ENCODE measurements at places on chromosomes 2 and 18.

DNA sequence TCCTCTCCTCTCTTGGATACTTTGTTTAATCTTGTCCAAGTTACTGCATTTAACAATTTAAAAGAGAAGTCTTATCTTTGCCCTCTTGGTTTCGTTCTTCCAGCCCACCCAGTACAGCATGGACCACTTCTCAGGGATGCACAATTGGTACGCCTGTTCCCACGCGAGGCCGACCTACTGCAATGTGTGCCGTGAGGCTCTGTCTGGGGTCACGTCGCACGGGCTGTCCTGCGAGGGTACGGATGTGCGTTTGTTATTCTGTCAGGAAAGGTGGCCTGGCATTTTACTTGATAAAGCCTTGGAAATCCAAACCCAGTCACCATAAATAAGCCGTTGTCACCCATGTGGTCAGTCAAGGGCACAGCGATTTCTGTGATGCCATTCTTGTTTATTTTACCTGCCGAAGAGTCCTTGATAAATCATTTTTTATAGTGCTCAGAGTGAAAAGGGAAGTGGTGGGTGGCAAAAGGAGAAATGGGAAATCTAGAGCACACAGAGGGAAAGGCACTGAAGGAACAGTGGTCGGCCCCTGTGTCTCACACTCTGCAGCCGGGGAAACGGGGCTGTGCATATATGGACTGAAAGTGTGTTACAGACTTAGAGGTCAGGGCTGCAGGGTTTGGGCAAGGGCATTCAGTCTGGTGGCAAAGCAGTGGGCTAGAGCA is 80.5 kb downstream of the DGKD start:
- no peak for DNase-seq

DNA sequence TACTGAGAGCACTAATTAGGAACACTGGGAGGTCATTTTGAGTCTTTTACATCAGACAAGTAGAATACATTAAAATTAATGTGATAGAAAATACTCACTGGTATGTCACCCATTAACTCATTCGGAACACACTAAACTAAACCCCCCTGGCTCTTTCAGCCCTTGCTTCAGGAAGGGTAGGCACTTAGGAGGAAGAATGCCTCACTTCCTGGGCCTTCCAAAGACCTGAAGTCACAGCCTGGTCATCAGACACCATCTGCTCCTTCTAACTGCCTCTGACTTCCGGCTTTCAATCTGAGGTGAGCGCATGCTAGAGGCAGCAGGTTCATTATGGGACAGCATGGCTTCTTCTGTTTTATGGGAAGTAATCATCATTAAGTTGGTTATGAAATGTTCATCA is 451.4 kb downstream of the PID1 start:
- no peak for DNase-seq

DNA sequence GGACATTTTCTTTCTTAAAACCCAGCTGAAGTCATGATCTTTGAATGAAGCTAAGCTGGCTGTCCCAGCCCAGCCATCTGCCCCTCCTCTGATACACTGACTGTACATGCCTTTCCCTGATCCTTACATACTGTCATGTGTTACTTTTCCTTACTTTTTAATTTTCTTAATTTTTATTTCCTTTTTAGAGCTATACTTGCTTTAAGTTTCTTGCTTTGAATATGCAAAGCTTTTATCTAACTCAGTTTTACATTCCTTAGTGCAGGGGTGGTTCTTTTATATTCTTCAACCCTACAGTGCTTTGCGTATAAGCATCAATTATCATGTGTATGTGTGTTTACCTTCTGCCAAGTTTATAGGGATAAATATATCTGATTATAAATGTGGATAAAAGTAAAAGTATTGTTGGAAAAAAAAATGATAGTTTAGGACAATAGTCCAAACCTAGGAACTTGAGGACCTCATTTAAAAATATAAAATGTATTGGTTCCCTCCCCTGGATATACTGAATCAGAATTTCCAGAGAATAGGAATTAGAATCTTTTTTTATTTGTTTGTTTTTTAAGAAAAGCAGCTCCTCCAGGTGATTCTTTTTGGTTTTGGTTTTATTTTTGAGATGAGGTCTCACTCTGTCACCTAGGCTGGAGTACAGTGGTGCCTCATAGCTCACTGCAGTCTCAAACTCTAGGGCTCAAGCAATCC is 17.8 kb downstream of the DDX1 start:
- no peak for DNase-seq

- DNase-seq: no peak
Measured at GRCh38 chr2:20479835-20480234, 33.0 kb downstream of the RHOB start.

GRCh38 chr2:154507186-154507585 is 191.3 kb upstream of the KCNJ3 start:
- no peak for DNase-seq

DNA sequence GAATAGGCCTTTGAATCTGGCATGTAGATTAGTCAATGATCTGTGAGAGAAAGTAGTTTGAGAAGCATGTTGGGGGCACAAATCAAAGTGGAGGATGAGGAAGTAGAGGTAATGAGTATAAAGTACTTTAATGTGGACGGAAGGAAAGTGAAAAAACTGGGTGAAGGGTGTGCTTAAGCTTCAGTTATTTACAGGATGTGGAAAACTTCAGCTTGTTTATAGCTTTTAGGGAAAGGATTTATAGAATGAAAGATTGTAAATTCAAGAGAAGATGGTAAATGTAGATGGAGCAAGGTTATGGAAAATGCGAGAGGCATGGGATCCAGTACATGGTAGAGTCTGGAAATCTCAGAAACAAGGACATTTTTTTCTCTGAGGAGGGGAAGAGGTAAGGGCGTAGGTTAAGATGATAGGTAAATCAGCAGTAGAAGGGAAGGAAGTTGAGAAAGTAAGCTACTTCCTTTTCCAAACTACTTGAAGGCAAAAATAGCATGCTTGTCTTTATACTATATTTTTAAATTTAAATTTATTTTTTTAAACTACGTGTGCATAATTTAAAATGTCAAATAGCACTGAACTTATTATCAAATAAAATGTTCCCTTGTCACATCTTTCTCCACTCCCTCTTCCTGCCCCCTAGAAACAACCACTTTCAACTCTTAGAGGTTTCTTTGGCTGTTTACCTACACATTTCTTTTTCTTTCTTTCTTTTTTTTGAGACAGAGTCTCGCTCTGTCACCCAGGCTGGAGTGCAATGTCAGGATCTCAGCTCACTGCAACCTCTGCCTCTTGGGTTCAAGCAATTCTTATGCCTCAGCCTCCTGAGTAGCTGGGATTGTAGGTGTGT is 8.5 kb downstream of the FAM117B start:
- DNase-seq: no peak

GRCh38 chr2:60675301-60675700 is 80.8 kb upstream of the PAPOLG start:
- DNase-seq: no peak

DNA sequence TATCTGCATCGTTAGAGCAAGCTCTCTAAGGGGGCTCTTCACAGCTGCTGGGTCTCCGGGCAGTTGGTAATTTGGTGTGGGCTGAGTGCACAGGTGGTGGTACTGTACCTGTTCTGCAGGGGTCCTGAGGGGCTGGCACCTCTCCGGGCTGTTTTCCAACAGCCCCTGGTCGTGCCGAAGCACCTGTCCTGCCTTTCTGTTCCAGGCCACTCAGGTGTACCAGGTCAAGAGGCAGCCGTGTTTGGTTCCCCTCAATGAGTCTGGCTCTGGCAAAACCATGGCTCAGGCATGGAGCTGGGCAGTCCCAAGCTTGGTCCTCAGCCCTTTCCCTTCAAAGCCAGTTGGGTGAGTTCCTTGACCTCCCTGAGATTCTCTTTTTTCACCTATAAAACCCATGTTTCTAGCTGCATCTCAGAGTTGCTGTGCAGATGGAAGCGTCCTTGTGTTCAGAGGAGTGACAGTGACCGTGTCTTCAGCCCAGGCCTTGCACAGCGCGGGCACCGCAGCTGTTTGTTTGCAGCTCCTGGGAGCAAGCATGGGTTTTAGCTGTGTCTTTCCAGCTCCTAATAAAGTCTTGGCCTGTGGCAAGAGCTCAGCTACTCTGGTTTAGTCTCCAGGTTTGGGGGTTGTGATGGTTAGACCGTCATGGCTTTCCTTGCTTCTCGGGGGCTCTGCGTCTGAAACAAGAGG is 110.9 kb downstream of the GLI2 start:
- DNase-seq: no peak

DNA sequence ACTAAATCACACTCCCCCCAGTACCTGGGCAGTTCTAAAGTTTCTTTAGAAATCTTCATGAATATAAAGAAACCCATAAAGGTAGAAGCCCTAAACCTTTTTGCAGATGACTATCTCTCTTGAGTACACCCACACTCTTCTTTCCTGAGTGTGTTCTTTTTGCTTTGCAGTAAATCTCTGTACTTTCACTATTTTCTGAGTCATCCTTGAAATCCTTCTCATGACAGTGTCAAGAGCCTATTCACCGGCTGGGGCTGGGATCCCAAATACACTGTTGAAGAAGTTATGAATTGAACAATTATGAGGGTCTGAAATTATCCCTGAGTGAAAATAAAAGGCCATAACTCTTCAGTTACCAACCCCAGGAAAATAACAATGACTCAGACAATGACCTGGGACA is 133.9 kb upstream of the CCDC195 start:
- DNase-seq: no peak

- no peak for DNase-seq
Measured at GRCh38 chr18:37985126-37985525, 419.5 kb upstream of the CELF4 start.

DNA sequence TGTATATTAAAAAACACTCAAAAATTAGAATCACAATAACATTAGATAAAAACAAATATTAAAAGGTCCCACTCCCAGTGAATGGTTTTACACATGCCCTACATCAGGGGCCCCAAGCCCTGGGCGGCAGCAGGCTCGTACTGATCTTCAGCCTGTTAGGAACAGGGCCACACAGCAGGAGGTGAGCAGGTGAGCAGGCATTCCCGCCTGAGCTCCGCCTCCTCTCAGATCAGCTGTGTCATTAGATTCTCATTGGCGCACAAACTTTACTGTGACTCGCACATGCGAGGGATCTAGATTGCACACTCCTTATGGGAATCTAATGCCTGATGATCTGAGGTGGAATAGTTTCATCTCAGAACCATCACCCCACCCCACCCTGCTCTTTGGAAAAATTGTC is 74.2 kb downstream of the MBD2 start:
- no peak for DNase-seq

GRCh38 chr2:228102949-228103348 is 78.5 kb downstream of the SPHKAP start:
- no peak for DNase-seq

Data from activated T-cell treated with anti-CD3 and anti-CD28 coated beads for 4 hours (primary cell).